Breast epithelium (tissue), 4 donors: ENCODE measurements at places on chromosomes 3 and 15.

- H3K4me3 ChIP-seq, result no peak overlapping the region
- H3K4me1 ChIP-seq, result peaks cover 11% of the 10 kb centered on the region
- H3K27me3 ChIP-seq, result no peaks in the 10 kb centered on the region
- H3K27ac ChIP-seq, result peak overlapping the region; percentile 30
- DNase-seq, result no peak
These were observed 16.7 kb downstream of the PDIA5 start for GRCh38 chr3:123083383-123084124.

DNA sequence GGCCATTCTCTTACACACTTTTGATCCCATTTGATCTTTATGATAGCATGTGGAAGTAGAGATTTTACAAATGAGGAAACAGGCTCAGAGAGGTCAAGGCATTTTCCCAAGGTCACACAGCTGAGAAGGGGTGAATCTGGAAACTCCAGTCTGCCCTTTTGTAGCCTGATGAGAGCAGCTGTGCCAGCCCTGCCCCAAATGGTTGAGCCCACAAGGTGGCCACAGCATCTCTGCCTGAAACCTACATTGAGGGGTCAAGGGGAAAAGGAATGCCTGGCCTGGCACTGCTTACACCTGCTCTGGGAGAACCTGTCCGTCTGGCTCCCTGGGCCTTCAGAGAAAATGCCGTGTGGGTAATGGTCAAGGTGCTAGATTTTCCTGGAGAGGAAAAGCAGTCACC is 200.2 kb upstream of the LINGO1 start:
- H3K4me1 ChIP-seq, result no peaks in the 10 kb centered on the region
- H3K36me3 ChIP-seq, result no peaks in the 10 kb centered on the region
- DNase-seq, result no peak
- no peak overlapping the region for H3K4me3 ChIP-seq
- no peaks in the 10 kb centered on the region for H3K27me3 ChIP-seq
- H3K27ac ChIP-seq, result no peak overlapping the region

GRCh38 chr15:65338366-65338765 is 33.9 kb downstream of the RNU5B-1 start:
- no peaks in the 10 kb centered on the region for H3K4me1 ChIP-seq
- H3K27ac ChIP-seq, result no peak overlapping the region
- no peaks in the 10 kb centered on the region for H3K36me3 ChIP-seq
- no peak for DNase-seq
- no peak overlapping the region for H3K4me3 ChIP-seq

- DNase-seq, result no peak
- H3K27ac ChIP-seq, result no peak overlapping the region
- no peaks in the 10 kb centered on the region for H3K27me3 ChIP-seq
- no peaks in the 10 kb centered on the region for H3K36me3 ChIP-seq
- H3K4me3 ChIP-seq, result no peak overlapping the region
These were observed 14.0 kb downstream of the KLHL18 start for GRCh38 chr3:47296562-47297302.

DNA sequence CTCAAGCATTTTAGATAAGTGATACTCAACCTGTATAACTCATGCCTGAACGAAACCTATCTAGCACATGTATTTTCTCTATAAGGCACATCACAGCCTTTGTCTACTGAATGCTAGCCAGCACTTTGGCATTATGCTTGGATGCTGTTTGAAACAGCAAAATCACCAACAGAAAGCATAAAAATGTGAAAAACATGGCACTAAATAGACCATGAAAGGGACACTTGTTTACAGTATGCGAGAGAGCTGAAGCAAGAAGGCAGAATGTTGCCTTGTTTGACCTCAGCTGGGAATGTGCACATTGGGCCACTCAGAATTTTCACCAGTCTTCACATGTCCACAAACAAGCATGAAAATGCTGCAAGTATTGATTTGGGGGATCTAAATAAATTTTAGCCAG is 59.5 kb downstream of the MINDY2 start:
- no peak overlapping the region for H3K27ac ChIP-seq
- H3K27me3 ChIP-seq, result no peaks in the 10 kb centered on the region
- no peaks in the 10 kb centered on the region for H3K36me3 ChIP-seq
- DNase-seq, result no peak
- H3K4me3 ChIP-seq, result no peak overlapping the region

DNA sequence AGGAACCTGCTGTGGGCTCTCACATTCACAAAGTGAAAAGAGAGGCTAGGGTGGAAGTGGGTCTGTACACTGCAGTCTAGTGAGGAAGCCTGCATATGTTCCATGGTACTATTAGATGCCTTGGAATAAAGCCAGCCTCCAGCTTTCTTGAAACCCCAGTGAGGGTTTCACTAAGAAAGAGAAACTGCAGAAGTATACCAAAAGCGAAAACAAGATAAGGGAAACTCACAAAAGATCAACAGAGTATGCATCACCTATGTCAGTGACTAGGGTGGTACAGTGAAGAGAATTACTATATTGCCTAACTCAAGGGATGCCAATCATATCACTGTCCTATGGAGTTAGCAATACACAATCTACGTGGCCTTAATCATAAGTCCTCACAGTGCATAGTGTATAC is 212.5 kb upstream of the GADL1 start:
- no peaks in the 10 kb centered on the region for H3K4me1 ChIP-seq
- no peak overlapping the region for H3K27ac ChIP-seq
- H3K27me3 ChIP-seq, result no peaks in the 10 kb centered on the region
- no peaks in the 10 kb centered on the region for H3K36me3 ChIP-seq

DNA sequence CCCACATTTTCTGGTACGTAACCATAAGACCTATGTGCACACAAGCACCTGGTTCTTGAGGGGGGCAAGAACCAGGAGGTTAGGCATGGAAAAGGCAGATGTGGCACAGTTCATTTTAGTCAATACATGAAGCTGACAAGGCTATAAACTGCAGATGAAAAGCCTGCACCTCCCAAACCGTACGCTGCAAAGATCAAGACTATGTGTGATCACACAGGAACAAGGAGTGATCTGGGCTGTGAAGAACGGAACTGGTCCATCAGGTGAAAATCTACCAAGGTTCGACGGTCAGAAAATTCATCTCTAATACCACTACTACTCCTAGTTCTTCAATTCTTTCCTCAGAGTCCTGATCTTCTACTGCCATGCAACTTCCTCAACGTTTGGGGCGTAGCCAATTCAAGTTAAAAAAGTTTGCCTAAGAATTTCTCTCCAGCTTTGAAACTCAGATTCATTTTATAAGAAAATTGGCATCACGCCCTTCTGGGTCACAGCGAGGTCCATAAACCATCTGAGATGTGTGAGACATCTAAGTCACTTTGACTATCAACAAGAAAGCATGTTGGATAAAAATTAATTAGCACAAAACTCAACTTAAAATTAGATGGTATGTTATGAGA is 41.9 kb downstream of the PLD1 start:
- no peak for DNase-seq
- H3K36me3 ChIP-seq, result no peaks in the 10 kb centered on the region
- H3K4me3 ChIP-seq, result peak overlapping the region; percentile 70
- H3K4me1 ChIP-seq, result no peaks in the 10 kb centered on the region

- H3K4me1 ChIP-seq, result no peaks in the 10 kb centered on the region
- H3K36me3 ChIP-seq, result no peaks in the 10 kb centered on the region
- no peak overlapping the region for H3K27ac ChIP-seq
- no peaks in the 10 kb centered on the region for H3K27me3 ChIP-seq
- H3K4me3 ChIP-seq, result no peak overlapping the region
- DNase-seq, result no peak
These were observed 438.1 kb downstream of the NAALADL2 start for GRCh38 chr3:175297216-175297615.
